Articular chondrocyte of knee joint (primary cell): ENCODE measurements at places on chromosomes 13 and 19. TPM values are rescaled to one million over a fixed set of nuclear protein-coding genes. Genes with fewer than 3 reads are reported as not detected.

Gene ZNF570
- total RNA-seq, result 12.3 and 14.3 TPM in 2 replicates

Gene ZNF480
- total RNA-seq, result 12.4 and 13.8 TPM in 2 replicates

Gene ZNF611
- total RNA-seq, result 13.3 and 15.9 TPM in 2 replicates

Gene CLIP3
- total RNA-seq, result 8.2 and 11.5 TPM in 2 replicates
